ENCODE measurements at places on chromosomes 3 and 15.
A peak's percentile ranks its signal among the peaks of the same experiment; 100 is the strongest.

DNA sequence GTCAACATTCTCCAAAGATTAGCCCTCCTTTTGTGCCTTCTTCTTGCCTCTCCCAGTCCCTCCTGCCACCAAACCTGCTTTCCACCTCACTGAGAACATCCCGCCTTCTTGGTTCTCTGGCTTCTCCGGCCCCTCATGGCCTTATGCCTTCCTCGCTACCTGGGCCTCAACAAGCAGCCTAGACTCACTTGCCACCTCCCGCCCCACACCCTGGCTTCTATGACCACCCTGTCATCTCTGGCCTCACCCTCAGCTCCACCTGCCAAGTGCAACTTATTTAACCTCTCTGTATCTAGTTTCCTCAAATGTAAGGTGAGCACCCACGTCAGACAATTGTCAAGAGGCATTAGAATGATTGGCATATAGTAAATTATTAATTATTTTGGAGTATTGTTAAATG is 68.8 kb upstream of the MEX3B start:
- DNase-seq: no peak

GRCh38 chr15:39125904-39126303 is 455.0 kb upstream of the THBS1 start:
- DNase-seq: peak; percentile 77

GRCh38 chr3:24086617-24087404 is 141.7 kb downstream of the NR1D2 start:
- DNase-seq: peak; percentile 66

GRCh38 chr15:72532991-72533601 is 59.0 kb downstream of the ARIH1 start:
- peak; percentile 21 for DNase-seq

DNA sequence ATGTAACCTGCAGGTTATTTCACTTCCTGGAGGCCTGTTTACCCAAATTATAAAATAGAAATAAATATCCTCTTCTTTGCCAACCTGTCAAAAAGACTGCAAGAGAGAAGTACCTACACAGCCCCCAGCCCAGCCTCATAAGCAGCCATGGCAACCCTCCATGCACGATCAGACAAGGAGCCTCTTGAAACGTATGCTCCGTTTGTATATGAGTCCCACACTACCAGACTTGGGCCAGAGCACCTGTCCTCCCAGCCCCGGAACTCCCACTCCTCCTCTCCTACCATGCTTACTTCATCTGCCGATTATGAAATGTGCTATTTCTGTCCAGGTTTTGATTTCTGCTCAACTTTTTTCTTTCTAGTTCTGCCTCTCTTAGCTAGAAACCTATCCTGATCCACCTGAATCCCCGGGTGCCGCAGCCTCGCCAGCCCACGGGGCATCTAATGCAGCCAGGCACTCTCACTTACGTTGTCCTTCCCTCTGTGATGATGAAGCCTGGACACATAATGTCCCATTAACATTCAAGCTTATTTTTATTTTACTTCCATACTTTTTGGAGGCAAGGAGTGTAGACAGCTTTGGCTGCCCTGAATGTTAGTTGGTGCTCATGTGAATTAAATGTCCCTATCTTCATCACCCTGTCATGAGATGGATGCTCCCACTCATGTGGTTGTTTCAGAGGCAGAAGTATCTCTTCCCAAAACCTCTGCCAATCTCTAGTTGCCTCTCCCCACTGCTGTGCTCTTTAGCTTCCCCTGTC is 73.8 kb downstream of the MB21D2 start:
- no peak for DNase-seq

DNA sequence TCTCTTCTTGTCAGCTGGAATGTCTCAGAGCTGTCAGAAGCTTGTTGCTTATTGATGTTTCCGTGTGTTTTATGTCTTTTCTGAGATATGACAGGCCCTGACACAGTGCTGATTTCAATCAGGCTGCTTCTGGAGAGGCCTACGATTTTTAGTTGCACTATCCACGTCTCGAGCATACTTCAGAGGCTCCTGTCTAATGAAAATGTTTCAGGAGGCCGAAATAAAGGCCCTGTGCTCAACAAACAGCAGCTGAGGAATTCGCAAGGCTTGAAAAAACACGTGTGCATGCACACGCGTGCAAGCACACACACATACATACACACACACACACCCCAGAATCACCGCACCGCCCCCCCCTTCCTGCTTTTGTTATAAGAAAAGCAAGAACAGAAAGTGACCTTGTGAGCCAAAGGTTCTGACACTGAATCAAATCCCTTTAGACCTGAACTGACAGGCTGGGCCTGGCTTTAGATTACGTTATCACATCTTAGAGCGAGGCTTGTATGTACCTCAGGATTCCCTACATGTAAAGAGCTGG is 296.6 kb downstream of the NR2F2 start:
- DNase-seq: no peak

DNA sequence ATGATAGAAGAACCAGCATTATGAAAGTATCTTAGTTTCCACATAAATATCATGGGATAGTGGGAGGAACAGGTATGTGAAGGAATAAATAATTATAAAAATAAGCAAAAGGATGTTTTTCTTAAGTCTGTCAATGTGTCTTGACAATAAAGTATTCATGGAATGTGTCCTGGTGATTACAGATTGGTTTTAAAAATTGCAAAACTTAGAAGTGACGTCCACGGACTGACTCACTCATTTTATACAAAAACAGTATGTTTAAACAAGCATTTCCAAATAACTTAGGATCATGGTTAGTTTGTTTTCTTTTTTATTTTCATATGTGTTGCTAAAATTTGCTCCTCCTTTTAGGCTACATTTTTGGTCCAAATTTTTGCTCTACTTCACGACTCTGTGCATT is 687.0 kb upstream of the NECTIN3 start:
- DNase-seq: peak; percentile 83

GRCh38 chr3:197782230-197782629 is 8.8 kb upstream of the LRCH3 start:
- no peak for DNase-seq
